ENCODE measurements at places on chromosomes 4 and X.

DNA sequence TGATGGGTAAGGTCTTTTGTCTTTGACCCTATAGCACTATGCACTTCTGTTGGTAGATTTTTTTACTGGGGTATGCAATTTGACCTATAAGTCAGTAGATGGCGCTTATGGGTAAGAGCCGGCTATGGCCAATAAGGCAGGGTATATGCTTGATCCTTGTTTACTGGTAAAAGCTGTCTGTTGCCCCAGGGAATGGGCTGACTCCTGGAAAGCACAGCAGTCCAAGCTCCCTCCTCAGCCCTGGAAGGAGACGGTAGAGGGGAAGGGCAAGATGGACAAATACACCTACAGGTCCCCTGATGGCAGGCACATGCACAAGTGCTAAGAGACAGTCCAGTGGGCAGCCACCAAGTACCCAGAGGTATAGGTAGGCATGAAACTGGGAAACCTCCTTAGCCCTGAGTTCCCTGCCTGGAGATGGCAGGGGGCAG, 63.7 kb downstream of the ADAMTS3 start:
- no peak for DNase-seq

- DNase-seq: no peak
Observed at GRCh38 chr4:107791902-107792301, 32.8 kb upstream of the SGMS2 start.

DNA sequence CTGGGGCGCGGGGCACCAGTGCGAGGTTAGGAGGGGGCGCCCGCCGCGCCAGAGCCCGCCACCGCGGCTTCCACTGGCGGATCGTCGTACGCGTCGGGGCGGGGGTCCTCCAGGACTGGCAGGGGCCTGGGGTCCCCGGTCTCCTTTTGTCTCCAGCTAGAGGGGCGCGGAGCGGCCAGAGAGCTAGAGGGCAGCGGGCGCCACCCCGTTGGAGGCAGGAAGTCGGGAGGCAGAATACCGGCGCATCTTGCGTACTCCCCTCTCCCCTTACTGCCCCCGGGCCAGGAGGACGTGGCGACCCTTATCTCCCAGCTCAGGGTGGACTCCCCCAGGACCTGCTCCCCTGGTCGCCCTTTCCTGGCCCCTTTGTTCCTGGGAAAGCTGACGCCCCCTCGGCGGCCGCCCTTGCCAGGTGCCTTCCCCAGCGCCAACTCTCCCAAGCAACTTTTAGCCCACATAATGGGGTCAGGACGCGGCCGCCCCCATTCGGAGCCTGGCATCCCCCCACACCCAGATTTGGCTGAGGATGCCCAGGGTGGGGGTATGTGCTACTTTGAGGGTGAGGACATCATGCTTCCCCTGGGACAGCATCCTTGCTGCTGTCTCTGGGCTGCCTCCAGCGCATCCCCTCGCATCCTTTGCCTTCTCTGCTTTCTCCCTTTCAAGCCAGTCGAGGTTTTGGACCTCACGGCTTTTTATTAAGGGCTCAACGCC, 933 bp downstream of the CNKSR2 start:
- DNase-seq: no peak

DNA sequence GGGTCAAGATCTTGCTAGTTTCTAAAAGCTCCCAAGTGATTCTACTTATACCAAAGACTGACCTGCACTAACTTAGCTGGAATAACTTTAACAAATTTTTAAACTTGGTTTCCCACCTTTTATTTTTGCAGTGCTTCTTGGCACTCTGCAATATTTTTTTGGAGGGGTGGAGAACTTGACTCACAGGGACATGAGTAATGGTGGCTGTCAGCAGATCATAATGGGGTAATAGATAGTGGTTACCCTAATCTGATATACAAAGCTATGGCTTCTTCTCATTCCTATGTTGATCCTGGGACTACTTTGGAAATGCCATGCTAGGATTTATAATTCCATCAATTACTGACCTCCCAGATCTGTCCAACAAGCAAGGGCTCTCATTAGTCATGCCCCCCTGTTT, 295.7 kb downstream of the GPAT3 start:
- DNase-seq: no peak

DNA sequence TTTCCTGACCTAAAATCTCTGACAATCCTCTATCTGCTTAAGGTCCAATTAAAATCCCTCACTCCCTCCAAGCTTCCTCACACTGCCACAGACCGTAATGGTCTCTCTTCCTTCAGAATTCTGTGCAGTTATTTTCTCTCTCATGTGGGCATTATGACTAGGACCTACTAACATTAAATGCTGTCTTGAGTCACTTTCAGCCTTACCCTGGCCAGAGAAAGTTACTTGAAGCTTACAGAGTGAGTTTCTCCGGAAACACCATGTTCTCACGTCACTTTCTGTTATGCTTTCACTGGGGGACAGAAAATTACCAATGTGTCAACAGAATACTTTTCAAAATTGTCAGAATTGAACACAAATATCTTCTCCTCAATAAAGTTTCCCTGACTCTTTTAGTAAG, 271.8 kb downstream of the INPP4B start:
- DNase-seq: no peak

- DNase-seq: no peak
Observed at GRCh38 chr4:76753814-76754213, 144.1 kb downstream of the SOWAHB start.

- no peak for DNase-seq
Observed at GRCh38 chr4:140691369-140691768, 64.8 kb downstream of the TBC1D9 start.

GRCh38 chr4:166198041-166198440, 325.0 kb downstream of the TLL1 start:
- DNase-seq: no peak

DNA sequence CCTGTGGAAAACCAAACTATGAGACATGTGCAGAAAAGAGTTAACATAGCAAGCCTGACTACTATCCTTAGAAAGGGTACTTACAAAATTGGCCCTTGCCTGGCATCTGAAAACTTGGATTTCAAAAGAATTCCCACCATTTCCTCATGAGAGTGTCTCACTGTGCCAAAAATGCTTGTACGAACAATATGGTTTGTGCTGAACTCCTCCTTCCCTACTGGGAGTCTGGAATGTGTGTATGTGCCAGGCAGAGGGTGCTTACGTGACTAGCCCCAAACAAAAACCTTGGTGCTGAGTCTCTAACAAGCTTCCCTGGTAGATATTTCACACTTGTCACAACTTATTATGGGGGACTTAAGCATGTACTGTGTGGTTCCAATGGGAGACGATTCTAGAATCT, 81.7 kb upstream of the GIMD1 start:
- no peak for DNase-seq
